ENCODE measurements at places on chromosomes 12 and 14.

DNA sequence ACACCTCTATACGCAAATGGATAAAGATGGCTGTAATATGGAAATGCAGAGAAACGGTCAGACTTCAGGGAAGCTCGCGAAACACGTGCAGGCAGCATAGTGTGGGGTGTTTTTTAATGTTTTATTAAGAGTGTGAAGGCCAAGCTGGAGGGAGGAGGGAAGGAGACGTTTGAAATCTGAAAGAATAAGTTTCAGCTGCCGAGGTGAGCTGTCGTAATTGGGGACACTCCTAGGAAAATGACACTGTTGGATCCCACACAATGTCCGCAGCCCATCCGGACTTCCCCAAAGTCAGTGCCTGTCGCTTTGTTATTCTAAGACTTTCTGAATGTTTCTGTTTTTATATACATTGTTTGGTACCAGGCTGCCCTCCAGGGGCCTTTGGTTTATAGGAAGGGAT lies 8.3 kb downstream of the FZD10 start:
- DNase-seq, result no peak

DNA sequence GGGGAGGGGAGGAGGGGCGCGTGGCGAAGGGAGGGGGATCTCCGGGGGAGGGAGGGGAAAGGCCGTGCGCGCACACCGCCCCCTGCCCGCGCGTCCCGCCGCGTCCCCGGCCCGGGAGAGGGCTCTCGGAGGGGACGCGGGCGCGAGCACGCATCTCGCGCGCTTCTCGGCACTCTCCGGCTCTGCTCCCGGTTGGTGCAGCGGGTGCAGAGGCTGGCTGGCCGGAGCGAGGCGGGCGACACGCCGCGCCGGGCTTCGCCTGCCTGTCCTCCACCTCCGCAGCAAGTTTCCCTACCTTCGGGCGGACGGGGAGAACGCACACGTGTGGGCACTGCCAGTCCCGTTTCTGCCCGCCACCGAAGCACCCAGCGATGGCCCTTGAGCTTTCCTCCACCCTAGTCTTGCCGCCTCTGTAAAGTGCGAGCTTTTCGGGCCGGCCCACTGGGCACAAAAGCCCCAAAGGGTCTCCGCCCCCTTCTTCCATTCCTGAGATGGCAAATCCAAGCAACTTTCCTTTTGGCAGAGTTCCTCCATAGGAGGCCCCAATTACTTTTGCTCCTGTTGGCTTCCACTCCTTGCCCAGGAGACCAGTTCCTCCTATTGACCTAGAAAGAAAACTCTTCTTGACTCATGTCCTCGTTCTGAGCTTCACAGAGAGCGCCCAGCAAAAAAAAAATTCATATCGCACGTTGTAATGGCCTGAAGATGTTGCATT lies 363 bp upstream of the CSAD start:
- DNase-seq, result peak; percentile 77

DNA sequence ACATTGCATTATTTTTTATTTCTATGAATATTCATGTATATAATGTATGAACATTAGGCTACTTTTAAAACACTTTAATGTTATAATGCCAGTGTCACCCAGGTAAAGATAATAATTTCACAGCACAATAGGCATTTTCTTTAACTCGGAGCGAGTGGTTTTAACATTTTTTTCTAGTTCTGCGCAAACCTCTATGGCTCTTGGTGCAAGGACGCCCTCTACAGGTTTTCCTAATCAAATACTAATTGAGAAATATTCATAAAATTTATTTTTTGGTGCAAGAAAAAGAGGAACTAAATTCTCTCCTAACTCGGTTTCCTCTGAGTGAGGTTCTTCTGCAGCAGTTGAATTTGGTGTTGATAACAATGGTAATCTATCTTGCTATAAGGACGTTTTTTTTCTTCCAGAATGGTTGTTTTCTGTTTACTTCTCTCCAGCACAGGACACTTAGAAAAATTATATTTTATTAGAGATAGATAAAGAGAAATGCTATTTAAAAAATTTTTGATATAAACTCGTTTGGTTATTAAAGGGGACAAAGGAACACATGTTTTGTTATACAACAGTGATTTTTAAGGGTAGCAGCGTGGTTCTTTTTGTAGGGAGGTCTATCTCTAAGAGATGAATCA lies 2.4 kb upstream of the WIF1 start:
- no peak for DNase-seq

- DNase-seq, result no peak
Observed at GRCh38 chr12:79408689-79409088, 282.1 kb downstream of the PAWR start.

- no peak for DNase-seq
Observed at GRCh38 chr12:25301798-25302197, 51.1 kb upstream of the KRAS start.

- DNase-seq, result no peak
Observed at GRCh38 chr14:61698206-61698980, 3.1 kb downstream of the HIF1A start.

DNA sequence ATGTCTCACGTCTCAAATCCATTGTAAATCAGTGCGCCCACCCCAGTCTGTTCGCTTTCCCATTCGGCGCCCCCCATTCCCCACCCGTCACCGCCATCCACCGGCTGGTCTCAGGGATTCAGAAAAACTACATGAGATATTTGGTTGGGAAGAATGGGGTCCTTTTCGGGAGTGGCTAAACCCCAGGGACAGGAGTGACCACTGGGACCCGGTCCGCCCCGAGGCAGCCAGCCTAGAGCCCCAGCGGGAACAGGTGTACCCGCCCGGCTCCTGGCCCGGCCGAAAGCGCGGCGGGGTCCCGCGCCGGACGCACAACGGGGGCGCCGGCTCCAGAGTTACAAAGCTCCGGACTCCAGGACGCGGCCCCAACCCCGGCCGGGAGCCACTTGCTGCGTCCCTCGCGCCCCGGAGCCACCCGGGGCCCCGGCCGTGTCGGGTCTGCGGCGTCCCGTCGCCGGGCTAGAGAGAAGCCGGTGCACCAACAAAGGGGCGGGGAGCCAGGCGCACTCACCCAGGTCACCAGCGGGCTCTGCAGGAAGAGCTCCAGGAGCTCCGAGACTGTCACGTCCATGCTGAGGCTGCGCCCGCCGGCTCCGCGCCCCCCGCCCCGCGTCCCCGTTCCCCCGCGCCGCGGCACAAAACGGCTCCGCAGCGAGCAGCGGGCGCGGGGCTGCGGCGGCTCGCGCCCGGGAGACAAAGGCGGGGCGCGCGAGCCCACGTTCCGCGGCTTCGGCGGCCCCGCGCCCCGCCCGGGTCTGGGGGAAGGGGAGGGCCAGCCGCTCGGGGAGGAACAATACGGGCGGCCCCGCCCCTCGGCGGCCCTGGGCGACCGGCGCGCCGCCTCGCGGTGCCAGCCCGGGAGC lies at the start of gene CCDC88C:
TSS of gene CCDC88C (minus strand) at position 701 of the 863 bp plus-strand sequence. CDS start at position 571, 130 bp downstream.
- DNase-seq, result peak; percentile 61

DNA sequence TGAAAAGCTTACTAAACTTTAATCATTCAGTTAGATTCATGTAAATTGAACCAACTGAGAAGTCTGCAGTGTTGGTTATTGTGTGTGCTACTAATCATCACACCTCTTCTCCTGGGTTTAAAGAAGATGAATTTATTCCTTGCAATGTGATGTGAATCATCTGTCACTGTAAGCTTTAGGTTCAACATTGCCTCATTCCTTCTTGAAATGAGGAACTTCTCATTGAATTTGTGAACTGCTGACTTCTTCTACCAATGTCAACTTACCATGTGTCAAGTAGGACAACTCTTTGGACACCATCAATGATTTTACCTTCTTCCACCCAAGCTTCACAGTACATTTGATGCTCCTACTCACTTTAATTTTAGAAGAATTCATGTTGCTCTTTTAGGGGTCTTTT lies 17.4 kb upstream of the PRB2 start:
- DNase-seq, result no peak

GRCh38 chr12:51374361-51374760 lies 16.8 kb downstream of the GALNT6 start:
- DNase-seq, result no peak

GRCh38 chr12:104687823-104688573 lies 231.2 kb downstream of the CHST11 start:
- DNase-seq, result no peak

GRCh38 chr12:106729611-106730010 lies 44.9 kb upstream of the RIC8B start:
- no peak for DNase-seq

GRCh38 chr14:70425354-70425753 lies 8.5 kb upstream of the SYNJ2BP start:
- DNase-seq, result no peak

GRCh38 chr12:55829967-55830600 lies 697 bp upstream of the DNAJC14 start:
- DNase-seq, result peak; percentile 52
